Left lobe of liver (tissue), 2 donors: ENCODE measurements at places on chromosomes 7 and 10. TPM values are rescaled to one million over a fixed set of nuclear protein-coding genes. Genes with fewer than 3 reads are reported as not detected.

DNA sequence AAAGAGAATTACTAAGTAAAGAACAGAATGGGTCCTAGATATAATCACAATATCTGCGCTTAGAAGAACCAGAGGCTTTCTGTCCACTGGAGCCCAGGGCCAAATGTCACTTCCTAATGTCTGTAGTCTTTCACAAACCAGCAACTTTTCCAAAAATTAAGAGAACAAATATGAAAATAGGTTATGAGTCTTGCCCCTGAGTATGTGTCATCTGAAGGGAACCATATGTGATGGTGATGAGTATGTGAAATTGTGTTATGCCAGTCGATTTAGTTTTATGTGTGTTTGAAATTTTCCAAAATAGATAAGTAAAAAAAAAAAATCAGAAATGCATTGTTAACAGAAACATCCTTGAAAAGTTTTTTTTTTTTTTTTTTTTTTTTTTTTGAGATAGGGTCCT lies 15.4 kb upstream of the HTR5A start:
- no peak for DNase-seq

DNA sequence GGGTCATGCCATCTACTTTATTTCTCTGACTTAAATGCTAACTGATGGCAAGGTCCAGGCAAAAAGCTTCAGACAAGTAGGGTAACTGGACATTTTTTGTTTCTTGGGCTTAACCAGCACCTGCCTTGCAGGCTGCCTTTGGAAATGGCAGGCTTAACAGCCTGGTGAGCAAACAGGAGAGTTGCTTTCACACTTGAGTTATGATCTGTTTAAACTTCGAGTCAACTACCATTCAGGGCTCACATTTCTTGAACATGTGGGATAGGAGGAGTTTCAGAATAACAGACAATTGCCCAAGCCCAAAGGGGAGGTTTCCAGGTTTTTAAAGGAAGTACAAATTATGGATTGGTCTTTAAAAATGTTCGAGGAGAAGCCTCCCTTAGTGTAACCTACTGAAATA lies 724.6 kb upstream of the SORCS1 start:
- DNase-seq, result no peak

DNA sequence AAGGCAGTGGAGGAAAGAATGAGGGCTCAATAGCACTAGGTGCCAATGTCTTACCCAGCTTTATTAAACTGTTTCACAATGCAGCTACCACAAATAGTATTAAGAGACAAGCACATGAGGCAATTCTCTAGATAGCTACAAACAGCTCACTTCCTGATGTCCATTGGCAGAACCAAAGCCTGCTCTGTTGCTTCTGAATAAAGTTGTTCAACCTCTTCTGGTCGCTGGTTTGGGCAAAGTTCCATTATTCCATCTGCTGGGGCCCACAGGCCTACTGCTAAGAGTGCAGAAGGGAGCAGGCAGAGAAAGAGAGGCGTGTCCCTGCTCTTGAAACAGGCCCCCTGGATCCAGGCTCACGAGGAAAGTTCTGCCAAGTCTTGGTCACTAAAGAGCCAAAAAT lies 173.9 kb downstream of the ZNF438 start:
- no peak for DNase-seq

SCD gene
- 257 TPM for total RNA-seq

- DNase-seq, result peak; percentile 49
Measured at GRCh38 chr10:48215486-48216203, 58.9 kb downstream of the FRMPD2 start.

DNA sequence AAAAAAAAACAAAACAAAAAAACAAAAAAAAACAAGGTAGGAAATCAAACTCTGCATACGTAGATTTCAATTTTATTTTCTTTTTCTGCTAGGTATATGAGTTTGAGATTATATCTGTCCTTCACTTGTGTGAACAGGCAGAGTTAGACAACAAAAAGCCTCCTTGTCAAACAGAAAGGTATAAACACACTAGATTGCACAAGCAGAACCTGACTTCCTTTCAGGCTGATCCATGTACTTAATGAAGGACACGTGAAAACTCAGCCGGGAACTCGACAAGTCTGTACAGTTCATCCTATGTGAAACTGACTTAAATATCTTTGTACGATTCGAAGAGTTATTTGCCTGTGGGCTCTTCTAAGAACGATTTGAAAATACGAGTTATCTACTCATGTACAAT lies 254.1 kb downstream of the ARL4A start:
- DNase-seq, result no peak

GRCh38 chr10:110151467-110151866 lies 55.9 kb upstream of the MXI1 start:
- no peak for DNase-seq

DNA sequence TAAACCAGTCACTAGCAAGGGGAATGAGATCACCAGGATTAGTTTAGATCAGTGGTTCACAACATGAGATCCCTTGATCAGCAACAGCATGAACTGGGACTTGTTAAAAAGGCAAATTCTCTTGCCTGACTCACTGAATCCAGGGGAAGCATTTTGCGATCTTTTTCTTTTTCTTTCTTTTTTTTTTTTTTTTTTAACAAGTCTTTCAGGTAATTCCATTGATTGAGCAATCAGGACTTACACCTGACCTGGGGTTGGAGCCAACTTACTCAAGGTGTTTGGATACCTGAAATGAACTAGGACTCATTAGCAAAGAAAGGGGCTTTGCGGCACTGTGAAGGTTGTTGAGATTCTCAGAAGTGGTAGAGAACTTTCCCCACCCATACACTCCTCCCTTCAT lies 47.1 kb upstream of the PRR15 start:
- DNase-seq, result no peak
